Daoy (cell line): ENCODE measurements at places on chromosomes 12 and 14.

DNA sequence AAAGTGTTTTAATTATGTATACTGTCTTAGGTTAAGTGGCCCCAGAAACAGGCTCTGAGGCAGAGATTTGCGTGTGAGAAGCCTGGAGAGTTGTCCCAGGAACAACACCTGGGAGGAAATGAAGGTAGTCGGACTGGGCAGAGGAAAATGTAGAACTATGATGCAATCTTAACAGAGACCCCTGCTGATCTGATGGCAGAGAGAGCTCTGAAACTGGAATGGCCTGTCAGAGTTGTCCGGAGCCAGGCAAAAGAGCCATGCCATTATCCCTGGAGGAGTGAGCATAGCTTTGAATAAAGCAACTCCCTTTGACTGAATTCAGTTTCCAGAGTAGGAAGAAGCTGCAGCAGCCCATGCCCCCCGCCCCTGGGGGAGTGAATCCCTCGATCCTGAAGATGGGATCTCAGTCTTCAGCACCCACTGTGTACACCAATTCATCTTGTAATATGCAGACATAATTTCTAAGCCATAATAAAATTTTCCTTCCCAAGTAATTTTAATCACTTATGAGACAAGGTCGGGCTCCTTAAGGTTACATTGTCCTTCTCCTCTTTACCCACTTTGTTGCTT, 264.8 kb downstream of the PDZRN4 start:
- DNase-seq: no peak

- peak; percentile 53 for DNase-seq
Measured at GRCh38 chr14:73472185-73473114, 14.1 kb upstream of the NUMB start.

- no peak for DNase-seq
Measured at GRCh38 chr12:627863-628741, 35.1 kb downstream of the NINJ2 start.

DNA sequence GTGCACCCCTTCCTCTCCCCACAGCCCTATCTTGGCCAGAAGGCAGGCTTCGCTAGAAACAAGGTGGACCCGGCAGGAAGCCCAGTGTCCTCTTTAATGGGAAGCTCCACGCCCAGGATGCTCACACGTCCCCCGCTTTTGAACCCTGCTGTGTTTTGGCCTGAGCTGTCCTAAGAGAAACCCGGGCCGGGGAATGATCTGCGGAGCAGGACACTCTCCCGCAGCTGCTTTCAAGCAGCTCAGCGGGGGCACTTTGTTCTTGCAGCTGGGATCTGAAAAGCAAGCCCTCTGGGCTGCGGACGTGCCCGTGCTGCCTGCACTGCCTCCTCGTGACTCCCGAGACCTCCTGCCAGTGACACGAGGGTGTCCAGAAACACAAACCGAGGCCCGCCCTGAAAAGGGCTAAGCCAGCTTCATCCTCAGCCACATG, 30.0 kb downstream of the SCARB1 start:
- no peak for DNase-seq

GRCh38 chr12:106840243-106840642, 65.8 kb downstream of the RIC8B start:
- DNase-seq: peak; percentile 62

DNA sequence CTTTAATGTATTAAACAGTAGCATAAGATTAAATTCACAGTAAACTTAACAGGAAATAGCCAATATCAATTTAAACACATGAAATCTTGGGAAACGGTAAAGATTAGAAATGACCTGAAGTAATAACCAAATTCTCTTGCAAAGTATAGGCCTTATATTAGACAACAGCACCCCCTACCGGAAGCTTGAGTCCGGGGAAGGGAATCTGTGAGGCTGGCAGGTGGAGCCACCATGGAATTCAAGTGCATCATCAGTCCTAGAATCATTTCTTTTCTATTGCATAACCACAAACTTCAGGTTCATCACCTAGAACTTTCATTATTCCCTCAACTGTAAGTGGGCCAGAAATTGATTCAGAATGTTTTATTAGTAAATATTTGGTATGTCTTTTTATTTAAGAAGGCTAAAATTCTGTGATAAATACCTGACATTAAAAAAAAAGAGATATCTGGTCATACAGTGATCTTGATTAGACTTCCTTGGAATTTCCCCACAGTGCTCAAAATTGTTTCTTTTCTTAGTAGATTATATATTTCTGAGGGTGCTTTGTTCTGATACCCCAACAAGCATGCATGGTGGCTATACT, 48.6 kb downstream of the AP5M1 start:
- DNase-seq: peak; percentile 71

GRCh38 chr12:115820656-115821055, 456.8 kb downstream of the MED13L start:
- no peak for DNase-seq

GRCh38 chr14:90724866-90725265, 91.4 kb downstream of the TTC7B start:
- DNase-seq: no peak

DNA sequence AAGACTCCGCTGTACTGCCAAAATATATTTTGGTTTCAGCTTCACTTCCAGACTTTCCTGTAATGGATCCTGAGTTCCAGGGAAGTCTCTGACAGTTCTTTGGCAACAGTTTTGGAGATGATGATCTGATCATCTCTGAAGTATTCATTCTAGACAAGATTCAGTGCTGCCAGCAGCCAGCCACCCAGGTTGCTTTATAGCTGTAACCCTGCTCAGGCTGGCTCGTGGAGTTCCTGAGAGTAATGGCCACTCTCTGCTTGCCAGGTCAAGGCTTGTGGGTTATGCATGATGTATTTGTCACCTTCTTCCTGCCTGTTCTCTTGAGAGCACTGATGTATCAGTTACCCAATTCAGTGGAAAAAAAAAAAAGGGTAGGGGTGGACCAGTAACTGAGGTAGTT, 124.3 kb downstream of the PPHLN1 start:
- no peak for DNase-seq

DNA sequence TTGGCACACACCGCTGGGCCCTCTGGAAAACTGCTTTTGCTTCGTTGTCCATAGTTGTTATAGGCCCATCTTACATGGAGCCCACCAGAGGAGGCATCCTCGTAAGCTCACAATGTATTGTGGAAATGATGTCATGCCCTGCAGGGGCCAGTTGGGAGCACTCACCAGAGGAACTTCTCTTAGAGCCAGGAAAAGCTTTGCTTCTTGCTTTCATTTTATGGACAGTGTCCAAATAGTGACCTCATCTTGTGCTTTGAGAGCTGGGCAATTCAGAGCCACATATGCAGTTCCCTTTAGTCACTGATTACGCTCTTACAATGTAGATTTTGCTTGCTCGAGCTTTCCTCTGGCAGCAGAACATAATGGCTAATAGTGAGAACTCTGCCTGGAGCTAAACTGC, 275.6 kb downstream of the AACS start:
- DNase-seq: peak; percentile 88

GRCh38 chr12:14317362-14318146, 47.9 kb upstream of the ATF7IP start:
- DNase-seq: no peak

DNA sequence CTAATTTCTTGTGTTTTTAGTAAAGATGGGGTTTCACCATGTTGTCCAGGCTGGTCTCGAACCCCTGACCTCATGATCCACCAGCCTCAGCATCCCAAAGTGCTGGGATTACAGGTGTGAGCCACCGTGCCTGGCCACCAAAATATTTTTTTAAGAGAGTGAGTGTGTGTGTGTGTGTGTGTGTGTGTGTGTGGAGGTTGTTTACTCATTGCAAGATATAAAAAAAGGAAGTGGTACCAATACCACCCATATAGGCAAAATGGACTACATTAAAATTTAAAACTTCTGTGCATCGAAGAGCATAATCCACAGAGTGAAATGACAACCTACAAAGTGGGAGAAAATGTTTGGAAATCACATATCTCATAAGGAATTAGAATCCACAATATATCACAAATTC, 15.5 kb upstream of the CLEC2A start:
- DNase-seq: no peak

DNA sequence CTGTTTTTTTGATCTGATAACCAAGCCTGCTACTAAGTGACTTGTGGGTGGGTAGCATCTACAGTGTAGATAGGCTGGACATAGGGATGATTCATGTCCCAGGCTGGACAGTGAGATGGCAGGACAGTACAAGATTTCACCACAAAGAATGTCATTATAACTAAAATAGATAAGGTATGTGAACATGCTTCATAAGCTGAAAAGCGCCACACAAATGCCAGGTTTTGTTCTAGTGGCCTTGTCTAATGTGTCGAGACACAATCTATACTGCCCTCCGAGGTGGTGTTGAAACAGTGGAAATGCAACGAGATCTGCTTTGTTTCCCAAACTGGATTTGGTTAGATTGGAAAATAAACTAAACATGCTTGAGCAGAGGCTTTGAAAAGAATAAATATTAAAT, 4.4 kb downstream of the LGALS3 start:
- no peak for DNase-seq

DNA sequence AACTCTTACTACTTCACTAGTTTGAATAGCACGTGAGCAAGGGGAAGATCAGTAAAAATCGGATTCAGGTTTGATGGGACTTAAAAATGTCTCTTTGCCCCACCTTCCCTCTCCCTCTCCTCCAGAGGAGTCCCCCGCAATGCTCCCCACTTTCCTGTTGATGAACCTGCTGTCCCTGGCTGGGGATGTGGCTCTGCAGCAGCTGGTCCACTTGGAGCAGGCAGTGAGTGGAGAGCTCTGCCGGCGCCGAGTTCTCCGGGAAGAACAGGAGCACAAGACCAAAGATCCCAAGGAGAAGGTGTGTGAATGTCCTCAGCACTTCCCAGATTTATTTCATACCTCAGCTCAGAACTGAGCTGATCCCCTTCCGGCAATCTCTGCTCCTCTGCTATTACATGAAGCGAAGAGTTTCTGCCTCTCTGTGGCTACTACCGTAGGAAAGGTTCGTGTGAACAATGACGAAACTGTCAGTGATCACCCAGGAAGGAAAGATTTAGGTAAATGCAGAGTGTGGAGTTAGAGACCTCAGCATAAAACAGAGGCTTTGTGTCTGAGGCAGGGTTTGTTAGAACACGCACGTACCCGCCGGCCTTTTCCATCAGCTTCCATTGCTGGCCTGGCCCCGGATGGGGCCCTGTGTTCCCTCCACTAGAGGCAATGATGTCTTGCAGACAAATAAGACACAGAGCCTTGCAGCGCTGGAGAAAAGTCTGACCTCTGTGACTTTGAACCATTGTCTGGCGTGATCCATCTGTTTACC, 7.4 kb upstream of the GAPDH start:
- no peak for DNase-seq

DNA sequence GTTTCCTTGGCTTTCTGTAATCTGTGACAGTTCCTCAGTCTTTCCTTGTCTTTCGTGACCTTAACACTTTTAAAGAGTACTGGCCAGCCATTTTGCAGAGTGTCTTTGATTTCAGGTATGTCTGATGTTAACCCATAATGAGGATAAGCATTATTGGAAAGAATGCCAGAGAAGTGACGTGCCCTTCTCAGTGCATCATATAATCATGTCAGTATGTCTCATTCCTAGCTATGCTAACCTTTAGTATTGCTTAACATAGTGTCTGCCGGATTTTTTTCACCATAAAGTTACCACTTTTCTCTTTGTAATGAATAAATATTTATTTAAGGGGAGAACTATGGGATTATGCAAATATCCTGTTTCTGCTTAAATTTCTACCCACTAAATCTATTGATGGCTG, 28.5 kb downstream of the RERG start:
- DNase-seq: no peak

GRCh38 chr14:34460841-34461240, 1.2 kb downstream of the SPTSSA start:
- DNase-seq: peak; percentile 27

DNA sequence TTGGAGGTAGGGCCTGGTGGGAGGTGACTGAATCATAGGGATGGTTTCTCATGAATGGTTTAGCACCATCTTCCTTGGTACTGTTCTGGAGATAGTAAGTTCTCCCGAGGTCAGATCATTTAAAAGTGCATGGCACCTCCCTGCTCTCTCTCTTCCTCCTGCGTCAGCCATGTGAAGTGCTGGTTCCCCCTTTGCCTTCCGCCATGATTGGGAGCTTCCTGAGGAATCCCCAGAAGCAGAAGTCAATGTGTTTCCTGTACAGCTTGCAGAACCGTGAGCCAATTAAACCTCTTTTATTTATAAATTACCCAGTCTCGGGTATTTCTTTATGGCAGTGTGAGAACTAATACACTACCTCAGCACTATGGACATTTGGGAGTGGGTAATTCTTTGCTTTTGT, 4.8 kb upstream of the LGMN start:
- DNase-seq: no peak

DNA sequence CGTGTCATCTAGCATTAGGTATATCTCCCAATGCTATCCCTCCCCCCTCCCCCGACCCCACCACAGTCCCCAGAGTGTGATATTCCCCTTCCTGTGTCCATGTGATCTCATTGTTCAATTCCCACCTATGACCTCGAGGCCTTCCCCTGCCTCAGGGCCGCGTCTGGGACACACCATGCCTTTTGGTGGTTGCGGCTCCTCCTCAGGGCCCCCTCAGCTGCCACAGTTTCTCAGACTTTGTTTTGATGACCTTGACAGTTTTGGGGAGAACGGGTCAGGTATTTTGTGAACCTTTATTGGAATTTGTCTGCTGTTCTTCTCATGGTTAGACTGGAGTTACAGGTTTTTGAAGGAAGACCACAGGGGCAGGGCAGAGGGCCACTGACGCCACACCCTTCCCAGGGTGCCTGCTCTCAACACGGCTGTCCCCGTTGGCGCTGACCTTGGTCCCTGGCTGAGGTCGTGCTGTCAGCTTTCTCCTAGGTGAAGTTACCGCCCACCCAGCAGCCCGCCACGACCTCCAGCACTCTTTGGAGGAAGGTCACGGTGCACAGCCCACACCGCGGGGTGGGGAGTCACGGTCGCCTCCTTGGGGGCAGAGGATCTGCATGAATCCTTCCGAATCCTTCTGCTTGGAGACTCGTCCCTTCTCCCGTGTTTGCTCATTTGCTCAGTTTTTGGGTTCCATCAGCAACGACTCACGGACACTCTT, 130.5 kb downstream of the KIF26A start:
- no peak for DNase-seq

DNA sequence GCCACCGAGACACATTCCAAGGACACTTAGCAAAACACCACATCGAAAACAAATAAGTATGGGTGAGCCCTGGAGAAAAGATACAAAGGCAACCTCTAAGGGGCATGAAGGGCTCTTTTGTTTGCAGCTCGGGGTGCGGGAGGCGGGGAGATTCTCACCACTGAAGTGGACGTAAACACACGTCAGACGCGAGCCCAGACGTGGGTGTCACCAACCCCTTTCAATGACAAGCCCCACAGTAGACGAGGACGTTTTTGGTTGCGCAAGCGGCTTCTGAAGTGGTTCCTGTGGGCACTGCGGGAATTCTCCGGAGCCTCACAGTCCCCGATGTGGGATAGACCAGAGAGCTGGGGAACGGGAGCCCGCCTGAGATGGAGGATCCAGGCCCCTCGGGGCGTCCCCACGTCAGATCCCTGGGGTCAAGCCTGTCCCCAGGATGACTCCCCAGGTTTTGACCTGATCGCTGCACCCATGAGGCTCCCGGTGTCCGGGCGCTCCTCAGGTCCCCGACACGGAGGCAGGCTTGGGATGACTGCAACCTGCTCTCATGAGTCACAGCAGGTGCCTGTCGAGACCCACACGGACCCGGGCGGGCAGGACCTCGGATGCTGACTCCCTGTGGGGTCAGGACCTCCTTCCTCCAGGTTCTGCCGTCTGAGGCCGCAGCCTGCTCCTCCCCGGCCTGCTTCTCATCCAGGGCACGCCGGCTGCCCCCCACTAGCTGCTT, 20.3 kb upstream of the ADGRD1 start:
- DNase-seq: no peak
